ENCODE measurements at places on chromosomes 5 and 9. TPM values are rescaled to one million over a fixed set of nuclear protein-coding genes. Genes with fewer than 3 reads are reported as not detected.

Gene TOPORS
- 12.0 TPM for total RNA-seq

Gene TSSK1B
- total RNA-seq = not detected

Gene BICD2
- total RNA-seq = 31.9 TPM

Gene OBP2A
- total RNA-seq = not detected

Gene DCAF12
- 51.1 TPM for total RNA-seq

Gene PRLR
- total RNA-seq = not detected

Gene ITK
- total RNA-seq = 263 TPM

DNA sequence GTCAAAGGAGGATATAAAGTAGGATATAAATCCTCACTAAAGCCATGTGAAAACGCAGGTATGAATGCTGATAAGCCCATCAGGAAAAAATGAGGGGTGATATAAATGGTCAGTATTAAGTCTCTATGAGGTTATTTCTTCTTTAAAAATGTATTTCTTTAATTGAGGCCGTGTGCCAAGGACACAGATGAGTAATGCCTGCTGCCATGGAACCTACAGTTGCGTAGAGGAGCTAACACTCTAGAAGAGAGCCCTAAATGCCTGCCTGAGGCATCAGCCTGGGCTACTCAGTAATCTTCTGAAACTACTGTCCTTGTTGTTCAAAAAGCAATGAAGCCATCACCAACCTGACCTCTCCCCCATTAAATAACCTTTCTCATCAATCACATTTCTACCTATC, 84.9 kb downstream of the KLHL3 start:
- no peak for DNase-seq

GRCh38 chr5:137367951-137368350, 131.2 kb downstream of the SPOCK1 start:
- DNase-seq = no peak

DNA sequence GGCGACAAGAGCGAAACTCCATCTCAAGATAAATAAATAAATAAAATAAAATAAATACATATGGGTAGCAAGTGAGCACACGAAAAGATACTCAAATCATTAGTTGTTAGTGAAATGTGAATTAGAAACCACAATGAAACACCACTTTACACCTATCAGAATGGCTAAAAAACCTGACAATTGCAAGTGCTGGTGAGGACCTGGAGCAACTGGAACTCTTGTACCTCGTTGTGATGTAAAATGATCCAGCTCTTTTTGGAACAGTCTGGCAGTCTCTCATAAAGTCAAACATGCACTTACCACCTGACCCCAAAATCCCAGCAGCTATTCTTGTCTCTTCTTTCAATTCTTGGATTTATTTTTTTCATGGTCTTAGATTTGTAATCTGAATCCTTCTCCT, 69.2 kb upstream of the FBXW11 start:
- DNase-seq = no peak

GRCh38 chr9:14190240-14190639, 123.7 kb downstream of the NFIB start:
- no peak for DNase-seq

GRCh38 chr5:132291026-132291425, 3.2 kb upstream of the SLC22A4 start:
- no peak for DNase-seq

- no peak for DNase-seq
These were observed 62.6 kb upstream of the C6 start for GRCh38 chr5:41275813-41276512.

- DNase-seq = no peak
These were observed 105.5 kb upstream of the ZNF462 start for GRCh38 chr9:106757514-106757913.

GRCh38 chr9:75964427-75964826, 74.0 kb downstream of the PCSK5 start:
- no peak for DNase-seq

Measured in activated CD8-positive, alpha-beta T cell treated with anti-CD3 and anti-CD28 coated beads, Interleukin-2, amount 10 ng/mL, durations not matched to agents 7 days and 5 days (primary cell).